Melanocyte of skin (primary cell): ENCODE measurements at places on chromosomes 1 and 21. TPM values are rescaled to one million over a fixed set of nuclear protein-coding genes. Genes with fewer than 3 reads are reported as not detected.

Gene TRIM62
- 8.9 and 10.2 TPM in 2 replicates for total RNA-seq

Gene CASQ1
- total RNA-seq: not detected in 2 replicates

Gene RLF
- total RNA-seq: 12.0 and 20.0 TPM in 2 replicates

Gene OLFML2B
- total RNA-seq: 5.4 and 5.7 TPM in 2 replicates

Gene CD1B
- total RNA-seq: not detected in 2 replicates
